T-helper 1 cell (primary cell): ENCODE measurements at places on chromosomes 2 and 18.

DNA sequence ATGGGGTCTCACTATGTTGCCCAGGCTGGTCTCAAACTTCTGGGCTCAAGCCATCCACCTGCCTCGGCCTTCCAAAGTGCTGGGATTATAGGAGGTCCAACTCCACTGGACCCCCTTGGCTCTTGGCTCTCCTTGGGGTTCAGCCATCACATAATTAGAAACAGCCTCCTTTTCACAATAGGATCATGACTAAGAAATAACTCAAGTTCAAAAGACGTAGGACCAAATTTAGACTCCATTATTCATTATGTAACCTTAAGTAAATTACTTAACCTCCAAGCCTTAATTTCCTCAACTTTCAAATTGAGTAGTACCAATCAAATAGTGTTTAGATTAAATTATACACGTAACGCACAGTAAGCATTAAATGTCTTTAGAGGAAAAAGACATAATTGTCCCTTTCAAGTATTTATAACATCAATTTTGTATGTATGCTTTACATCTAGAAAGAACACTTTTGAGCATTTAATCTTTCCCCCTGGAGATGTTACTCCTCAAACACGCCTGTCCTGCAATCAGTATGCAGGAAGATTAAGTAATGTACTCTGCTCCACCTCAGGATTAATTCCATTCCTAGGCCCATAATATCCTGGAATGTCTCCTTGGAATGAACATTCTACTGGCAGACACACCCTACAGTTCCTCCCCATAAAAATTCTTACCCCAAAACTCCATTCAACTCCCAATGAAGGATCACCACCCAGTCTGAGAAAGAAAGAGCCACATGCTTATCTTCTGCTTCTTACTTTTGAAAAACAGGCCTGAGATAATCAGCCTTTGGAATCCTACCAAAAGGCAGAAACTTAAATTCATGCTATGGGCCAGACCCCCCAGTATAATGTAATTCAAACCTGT, 49.1 kb downstream of the COBLL1 start:
- no peak for DNase-seq

DNA sequence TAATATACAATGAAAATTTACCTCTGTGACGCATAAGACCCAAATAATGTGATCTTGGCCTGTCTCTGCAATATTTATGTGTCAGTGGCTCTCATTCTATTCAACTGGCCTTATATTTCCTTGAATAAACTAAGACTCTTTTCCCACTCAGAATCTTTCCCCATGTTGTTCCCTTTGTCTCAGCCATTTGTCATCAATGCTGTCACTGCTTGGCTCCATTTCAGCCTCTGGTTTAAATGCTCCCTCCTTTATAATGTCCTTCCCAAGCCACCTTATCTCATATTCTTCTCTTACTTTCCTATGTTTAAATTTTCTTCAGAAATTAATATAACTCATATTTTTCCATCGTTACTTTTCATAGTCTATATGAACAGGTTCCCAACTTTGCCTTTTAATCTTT, 158.3 kb upstream of the DTNA start:
- DNase-seq = no peak

GRCh38 chr2:149055751-149056150, 17.3 kb downstream of the LYPD6B start:
- no peak for DNase-seq

DNA sequence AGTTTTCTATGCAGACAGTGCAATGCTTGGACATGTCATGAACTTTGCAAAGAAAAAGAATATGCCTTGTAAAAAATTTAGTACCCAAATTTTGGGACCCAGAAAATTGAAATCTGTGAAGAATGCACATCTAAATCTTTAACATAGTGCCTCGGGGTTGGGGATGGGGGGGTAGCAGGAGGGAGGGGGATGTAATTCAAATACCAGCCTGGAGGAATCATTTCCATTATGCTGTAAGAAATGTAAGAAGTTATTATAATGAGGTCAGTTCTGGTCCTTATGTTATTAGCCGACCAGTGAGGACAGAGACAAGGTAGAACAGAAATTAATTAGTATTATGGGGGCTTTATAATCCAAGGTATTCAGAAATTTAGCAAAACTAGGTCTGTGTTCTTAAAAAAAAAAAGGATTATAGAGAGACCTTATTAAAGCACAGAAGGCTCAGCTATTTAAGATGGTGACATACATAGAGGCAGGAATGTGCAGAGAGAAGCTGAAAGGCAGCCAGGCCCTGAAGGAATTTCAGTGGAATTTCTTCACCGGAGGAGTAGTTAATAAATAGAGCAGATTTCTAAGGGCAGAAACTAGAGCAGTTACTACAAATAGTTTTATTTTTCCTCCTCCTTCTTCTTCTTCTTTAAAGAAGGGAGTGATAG, 89.0 kb upstream of the RBMS1 start:
- no peak for DNase-seq

DNA sequence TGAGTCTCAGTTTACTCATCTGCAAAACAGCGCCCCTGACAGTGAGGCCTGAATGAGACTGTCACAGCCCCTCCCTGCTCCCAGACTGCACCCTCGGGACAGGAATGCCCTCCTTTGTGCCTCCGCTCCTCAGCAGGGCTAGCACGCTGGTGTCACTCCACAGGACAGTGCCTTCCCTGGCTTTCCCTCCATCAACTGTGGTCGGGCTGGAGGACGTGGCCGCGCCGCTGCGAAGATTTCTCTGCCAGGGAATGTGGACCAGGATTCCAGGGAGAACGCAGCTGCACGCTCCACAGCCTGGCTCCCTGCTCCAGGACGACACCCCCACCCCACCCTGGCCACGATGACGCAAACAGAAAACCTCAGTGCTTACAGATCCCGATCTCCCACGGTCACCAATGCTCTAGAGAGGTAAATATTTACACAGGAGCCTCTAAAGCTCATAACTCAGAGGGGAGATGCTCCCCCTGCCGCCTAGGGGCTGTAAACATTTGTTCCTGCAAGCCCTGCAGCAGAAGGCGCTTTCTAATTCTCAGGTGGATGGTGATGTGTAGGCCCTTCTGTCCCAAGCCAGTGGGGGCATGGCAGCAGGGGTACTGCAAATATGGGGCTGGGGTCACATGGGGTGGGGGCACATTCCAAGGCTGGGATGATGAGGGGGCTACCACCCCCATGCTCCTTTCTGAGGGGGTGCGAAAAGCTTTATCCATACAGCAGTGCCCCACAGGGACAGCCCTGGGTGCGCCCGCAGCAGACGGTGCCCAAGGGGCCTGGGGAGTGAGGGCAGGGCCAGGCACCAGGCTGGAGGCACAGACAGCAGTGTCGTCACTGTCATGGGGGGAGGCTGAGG, 12.4 kb downstream of the HS6ST1 start:
- no peak for DNase-seq

DNA sequence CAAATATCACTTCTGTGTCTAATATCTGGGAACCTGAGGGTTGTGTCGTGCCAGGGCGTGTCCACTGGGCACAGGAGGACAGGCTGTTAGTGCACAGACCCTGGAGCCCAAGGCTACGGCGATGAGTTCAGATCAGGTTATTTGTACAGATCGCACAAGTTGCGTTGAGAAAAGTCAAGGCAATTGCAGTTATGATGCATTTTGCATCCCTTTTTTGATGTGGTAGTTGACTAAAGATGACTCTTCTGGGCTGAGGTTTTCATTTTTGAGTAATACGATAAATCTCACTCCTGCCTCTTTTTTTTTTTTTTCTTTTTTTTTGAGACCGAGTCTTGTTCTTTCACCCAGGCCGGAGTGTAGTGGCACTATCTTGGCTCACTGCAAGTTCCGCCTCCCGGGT, 7.2 kb downstream of the RBFA start:
- DNase-seq = no peak

DNA sequence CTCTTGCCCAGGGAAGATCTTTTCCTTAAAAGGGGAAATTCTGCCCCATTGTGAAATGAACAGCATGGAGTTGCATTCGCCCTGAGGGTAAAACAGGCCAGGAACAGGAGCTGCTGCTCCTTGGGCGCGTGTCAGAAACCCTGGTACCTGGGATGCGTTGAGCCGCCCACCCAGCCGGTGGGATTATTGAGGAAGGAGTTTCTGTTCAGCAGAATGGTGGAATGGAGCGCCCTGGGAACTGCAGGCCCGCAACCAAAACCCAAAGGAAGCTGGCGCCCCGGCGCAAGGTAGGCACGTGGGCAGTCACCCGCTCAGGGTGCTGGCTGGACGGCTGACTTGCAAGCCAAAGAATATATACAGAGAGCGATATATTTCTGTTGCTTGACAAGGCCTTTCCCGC, 73.5 kb downstream of the MTCL1 start:
- DNase-seq = no peak

DNA sequence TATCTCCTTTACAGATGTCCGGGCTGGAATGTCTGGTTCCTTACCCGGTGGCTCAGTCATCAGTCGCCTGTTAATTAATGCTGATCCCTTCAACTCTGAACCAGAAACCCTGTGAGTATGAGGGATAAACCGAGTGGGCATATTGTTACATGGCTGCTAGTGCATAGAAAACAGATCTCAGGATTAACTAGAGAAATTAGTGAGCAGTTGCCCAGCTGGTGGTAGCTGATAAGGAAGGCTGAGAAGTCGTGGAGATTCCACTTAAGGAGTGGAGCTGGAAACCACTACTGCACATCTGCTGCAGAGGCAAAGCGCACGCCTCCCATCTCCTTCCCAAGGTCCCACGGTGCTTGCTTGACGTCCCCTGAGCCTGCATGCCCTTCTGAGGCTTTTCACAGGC, 97.7 kb downstream of the DGKD start:
- no peak for DNase-seq

DNA sequence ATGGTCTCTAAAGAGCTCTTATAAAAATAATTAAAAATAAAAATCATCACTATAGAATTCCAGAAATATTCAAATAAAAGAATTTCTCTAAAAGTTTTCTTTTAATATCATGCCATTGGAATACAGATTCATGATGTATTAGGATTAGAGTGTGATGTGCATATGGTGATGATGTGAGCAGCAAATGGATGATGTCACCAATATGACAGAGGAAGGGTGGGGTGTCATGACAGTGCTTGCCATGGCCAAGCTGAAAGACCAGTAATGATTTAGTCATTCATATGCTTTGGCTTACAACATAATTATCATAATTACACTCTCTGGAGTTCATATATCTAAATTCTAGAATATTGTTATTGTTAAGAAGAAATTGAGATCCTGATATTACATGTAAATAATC, 27.4 kb upstream of the TTC32 start:
- DNase-seq = no peak

- DNase-seq = no peak
These were observed 342.0 kb upstream of the ACVR2A start for GRCh38 chr2:147502711-147503290.

DNA sequence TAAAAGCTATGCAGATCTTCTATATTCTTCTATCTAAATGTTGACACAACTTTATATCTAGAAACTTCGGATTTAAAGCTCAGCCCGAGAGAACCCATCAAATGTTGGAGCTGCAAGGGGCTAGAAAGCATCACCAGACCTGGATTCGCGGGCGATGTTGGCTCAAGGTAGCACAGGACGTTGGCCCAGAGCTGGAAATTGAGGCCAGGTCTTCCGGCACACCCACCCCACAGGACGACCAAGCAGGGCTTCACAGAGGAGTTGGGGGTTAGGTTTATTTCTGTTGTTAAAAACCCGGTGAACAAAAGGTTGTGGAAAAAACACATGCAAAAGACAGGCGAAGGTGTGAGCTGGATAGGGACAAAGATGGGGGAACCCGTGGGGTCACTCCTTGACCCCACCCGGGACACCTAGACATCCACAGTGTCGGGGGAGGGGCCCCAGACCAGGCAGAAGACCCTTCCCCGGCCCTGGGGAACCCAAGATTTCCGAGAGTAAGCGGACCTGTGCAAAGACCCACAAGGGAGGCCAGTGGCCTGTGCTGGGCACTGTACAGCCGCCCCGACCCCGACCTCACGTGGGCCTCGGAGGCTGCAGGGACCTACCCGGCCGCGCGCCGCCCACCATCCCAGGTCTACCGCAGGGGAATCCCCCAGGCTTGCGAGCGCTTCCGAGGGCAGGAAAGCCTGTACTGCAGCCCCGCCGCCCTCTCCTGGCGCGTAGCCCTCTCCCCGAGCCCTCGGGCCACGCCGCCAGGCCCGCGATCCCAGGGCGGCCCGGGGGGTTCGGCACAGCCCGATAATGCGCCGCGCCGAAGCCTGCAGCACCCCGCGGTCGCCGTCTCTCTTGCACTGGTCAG, 1.8 kb upstream of the AGBL5 start:
- peak; percentile 50 for DNase-seq

- no peak for DNase-seq
These were observed 363.7 kb upstream of the CHAC2 start for GRCh38 chr2:53403792-53404413.

DNA sequence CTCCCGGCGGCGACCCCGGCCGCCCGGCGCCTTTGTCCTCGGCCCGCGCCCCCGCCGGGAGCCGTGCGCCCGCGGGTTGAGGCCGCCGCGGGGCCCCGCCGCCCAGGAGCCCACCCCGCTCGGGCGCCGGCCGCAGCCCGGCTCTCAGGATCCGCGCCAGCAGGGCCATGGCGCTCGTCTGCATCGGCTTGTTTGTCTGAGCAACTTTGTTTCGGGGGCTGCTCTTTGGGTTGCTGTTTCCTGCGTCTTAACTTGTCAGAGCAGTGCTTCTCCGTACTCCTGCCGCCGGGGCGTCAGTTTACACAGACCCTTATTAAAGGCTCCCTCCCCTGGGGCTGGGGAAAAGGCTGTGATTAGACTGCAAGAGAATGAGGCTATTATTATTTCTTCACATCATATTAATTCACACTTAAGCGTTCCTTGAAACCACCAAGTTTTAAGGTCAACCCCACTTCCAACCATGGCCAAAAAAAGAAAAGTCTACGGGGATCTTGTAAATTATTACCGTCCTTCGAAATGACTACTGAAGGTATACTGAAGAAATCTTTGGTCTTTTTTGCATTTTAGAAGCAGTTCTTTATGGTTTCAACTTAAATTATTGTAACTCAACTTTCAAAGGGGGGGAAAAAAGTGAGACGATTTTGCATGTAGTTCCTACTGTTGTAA, at the start of gene CYP27C1:
Gene CYP27C1, minus strand, starts transcription at position 198 of the 666 bp plus-strand sequence. Its CDS starts 29 bp downstream, at position 169.
- no peak for DNase-seq

GRCh38 chr2:19120181-19120580, 238.2 kb downstream of the OSR1 start:
- no peak for DNase-seq

- no peak for DNase-seq
These were observed 152.0 kb downstream of the GREB1L start for GRCh38 chr18:21393986-21394385.

GRCh38 chr18:7725897-7726296, 158.8 kb downstream of the PTPRM start:
- DNase-seq = no peak

DNA sequence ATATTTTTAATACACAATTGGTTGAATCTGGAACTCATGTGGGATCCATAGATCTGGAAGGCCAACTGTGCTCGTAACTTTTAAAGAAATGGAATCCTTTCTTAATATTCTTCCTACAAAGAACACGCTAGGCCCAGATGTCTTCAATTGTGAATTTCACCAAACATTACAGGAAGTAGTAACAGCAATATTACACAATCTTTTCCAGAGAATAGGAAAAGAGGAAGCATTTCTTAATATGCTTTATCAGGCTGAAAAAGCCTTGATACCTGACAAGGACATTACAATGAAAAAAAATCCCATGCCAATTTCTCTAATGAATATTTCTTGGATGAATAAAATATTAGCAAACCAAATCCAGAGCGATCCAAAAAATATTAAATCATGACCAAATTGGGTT, 80.3 kb upstream of the HAAO start:
- no peak for DNase-seq
